T-cell (primary cell): ENCODE measurements at places on chromosomes 2 and 18.
A peak's percentile ranks its signal among the peaks of the same experiment; 100 is the strongest.

- DNase-seq: no peak
Observed at GRCh38 chr2:60826111-60826510, 55.3 kb upstream of the REL start.

- no peak for DNase-seq
Observed at GRCh38 chr2:235910067-235910466, 258.1 kb downstream of the GBX2 start.

GRCh38 chr2:219441451-219442255 lies 7.0 kb downstream of the SPEG start:
- DNase-seq: peak; percentile 61

- no peak for DNase-seq
Observed at GRCh38 chr2:26840937-26841610, 6.9 kb upstream of the DPYSL5 start.

DNA sequence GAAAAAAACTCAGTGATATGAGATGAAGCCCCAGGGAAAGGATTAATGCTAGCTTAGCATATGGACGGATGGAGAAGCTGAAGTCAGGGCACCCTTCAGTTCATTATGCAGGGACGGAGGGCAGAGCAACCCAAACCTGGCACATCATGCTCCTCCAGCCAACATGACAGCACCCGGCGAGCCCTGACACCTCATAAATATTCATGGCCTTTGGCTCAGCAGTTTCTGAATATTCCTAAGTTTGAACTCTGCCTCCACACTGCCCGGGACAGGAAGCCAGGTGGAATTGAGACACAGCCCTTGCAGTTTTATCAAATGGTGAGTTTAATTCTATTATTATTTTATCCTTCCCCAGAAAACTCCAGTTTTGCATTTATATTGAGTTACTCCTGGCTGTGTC lies 87.3 kb upstream of the SH3BP4 start:
- DNase-seq: no peak

DNA sequence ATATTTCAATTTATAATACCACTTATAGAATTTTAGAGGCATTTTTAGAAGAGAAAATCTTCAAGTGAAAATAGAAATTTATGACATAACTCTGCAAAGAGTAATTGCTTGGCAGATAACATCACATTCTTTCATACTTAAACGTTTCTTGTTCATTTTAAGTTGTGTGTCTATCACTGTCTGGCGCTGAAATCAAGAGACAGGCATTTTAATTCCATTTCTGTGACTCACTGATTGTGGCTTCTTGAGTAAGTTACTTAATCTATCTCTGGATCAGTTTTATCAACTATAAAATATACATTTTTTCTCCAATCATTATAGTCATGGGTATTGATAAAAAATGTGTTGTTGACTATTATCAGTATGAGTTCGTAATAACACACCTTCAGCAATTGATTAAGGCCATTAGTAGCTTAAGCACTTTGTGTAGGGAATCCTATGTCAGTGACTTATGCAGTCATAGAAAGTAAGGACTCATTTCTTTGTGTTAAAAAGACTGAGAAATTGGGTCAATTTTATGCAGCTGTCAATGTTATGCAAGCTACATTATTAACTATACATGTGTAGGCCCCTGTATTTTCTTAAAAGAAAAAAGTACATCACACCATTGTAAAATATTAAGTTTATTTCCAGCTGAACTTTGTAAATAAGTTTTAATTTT lies 497.3 kb downstream of the CCDC85A start:
- no peak for DNase-seq

DNA sequence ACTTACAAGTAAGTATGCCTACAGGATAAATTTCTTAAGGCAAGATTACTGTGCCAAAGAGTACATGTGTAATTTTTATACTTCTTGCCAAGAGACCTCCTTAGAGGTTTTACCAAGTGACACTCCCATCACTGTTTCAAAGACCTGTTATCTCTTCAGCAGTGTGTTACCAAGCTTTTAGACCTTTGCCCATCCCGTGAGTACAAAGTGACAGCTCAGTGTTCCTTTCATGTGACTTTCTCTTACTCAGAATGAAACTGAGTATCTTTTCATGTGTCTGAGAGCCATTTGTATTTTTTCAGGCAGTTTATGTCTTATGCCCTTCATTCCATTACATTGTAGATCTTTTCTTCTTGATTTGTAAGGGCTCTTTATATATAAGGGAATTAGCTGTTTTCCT lies 287.5 kb upstream of the SALL3 start:
- DNase-seq: no peak

- DNase-seq: no peak
Observed at GRCh38 chr2:36088716-36089328, 266.8 kb upstream of the CRIM1 start.

DNA sequence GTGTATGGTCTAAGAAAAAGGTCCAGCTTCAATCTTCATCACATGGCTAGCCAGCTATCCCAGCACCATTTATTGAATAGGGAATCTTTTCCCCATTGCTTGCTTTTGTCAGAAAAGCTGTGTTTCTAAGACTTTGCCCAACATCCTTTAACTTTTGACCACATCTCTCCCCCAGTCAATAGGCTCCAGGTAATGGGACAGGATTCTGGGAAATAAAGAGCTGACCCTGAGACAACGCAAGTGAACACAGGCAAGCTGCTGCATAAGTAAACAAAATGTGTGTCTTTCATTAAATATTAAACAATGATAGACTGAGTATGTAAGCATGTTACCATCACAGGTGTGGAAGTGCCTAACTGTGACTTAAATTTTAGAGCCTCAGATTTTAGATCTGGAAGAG lies 23.0 kb downstream of the FAM110C start:
- DNase-seq: no peak

GRCh38 chr2:133667085-133667484 lies 98.8 kb upstream of the NCKAP5 start:
- no peak for DNase-seq

DNA sequence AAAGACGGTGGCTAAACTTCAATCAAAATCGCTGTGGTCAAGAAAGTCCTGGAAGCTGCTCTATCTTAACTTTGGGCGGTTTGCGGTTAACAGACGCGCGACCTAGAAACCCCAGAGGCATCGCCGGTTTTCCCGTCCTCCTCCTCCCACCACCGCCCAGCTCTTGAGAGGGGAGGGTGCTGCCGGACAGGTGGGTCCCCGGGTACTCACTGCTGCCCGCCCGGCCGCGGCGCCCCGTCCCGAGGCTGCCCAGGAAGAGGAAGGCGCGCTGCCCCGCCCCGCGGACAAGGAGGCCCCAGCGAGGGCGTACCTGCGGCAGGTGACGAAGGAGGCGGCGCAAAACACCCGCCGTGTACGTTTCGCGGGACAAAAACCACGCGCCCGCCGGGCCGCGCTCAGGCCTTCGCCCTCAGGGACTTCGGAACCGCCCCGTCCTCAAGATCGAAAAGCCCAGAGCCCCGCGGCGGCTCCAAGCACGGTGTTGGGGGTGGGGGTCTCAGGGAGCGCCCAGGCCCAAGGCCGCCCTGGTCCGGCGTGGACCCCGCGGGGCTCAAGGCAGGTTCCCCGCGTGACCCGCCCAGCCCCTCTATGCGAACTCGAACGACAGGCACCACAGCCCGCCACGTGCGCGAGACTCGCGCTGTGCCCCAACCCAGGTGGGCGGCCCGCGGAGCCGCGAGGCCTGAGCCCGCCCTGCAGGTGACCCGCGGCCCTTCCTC lies at the start of gene SH3YL1:
Gene SH3YL1, minus strand, starts transcription at position 259 of the 719 bp plus-strand sequence. Its CDS starts 48 bp downstream, at position 211.
- peak; percentile 49 for DNase-seq

GRCh38 chr2:28976584-28976983 lies 4.5 kb upstream of the TOGARAM2 start:
- DNase-seq: no peak

DNA sequence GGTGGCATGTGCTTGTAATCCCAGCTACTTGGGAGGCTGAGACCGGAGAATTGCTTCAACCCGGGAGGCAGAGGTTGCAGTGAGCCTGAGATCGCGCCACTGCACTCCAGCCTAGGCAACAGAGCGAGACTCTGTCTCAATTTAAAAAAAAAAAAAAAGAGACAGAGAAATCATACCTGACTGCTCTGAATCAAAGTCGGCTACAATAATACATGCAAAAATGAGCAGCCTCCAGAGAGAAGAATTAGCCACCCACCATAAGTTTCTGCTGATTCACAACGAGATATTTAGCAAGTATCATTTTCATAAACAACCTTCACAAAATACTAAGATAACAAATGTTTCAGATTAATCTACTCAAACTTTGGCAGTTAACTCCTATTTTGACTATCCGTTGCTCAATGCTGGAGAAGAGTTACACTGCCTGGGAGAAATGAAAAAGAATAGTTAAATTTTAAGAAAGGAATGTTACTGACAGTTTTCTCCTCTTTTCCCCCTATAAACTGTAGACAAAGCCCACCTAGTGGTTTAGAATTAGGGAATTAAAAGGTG lies 1.5 kb downstream of the OSBPL1A start:
- no peak for DNase-seq

DNA sequence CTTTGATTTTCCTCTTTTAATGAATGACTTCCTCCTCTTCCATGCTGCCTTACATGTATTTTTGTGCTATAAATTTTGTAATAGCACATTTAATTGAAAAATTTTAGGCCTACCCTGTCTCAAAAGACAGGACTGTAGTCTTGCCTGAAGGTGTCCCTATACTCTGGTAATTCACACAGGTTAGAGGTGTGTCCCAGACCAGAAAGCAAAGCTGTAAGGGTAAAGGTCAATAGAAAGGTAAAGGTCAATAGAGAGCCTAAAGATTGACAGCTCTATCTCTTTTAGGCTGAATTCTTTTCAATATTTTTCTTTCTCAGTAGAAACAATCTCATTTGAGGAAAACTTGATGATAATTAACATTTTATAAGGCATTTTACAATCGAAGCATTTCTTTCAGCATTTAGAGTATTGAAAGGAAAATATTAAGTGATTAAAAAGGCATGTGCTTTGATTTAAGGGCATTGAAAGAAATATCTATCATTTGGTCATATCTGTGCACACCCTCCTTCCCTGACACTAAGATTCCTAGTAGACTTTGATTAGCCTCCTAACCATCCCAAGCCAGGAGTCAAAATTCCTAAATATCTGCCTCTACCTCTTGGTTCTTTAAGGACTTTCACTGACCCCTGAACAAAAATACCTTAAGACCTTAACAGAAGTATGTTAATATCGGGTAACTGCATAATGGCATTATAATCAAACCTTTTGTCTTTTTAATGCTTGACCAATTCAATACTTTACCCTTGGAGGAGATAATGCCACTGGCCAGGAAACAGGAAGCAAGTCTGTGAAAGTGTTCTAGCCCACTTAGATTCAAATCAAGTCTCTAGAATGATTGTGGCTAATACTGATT lies 161.8 kb upstream of the DTNA start:
- no peak for DNase-seq

- no peak for DNase-seq
Observed at GRCh38 chr18:52451256-52451655, 111.3 kb downstream of the DCC start.

DNA sequence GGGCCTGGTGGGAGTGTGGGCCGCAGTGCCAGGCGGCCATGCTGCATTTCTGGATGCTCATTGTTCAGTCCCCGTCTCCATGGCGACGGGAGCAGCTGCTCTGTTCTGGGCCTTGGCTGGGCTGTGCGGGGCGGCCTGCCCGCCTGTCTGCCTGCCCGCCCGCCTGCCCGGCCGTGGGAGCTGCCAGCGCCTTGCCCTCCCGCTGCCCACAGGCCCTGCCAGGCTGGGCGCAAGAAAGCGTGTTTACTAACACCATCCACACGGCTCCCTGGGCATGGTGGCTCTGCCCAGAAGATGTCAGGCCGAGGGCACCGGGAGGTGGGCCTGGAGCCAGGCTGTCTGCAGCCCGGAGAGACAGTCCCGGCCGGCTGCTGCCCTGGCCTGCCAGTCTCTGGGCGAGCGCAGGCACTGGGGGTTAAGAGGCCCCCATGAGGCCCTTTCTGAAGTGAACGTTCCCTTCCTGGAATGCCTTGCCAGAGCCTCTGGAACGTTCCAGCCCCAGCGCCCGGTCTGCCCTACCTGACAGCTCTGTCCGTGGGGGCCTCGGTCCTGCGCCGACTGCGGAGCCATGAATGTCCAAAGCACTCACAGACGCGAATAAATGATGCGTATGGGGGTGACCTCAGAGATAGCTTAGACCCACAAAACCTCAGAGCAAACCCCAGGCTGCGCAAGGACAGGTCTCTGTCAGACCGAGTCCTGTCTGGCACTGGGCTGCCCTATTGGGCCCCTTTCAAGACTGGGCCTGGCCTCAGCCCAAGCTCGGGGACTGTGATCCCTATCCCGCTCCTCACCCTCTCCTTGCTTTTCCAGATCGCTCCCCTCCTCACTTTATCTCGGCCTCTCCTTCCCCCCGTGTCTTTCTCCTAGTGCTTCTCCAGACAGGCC lies 44.3 kb downstream of the MYCN start:
- DNase-seq: no peak

GRCh38 chr18:9856092-9856491 lies 29.7 kb upstream of the TXNDC2 start:
- no peak for DNase-seq

GRCh38 chr2:207796585-207797350 lies 27.1 kb upstream of the FZD5 start:
- no peak for DNase-seq

DNA sequence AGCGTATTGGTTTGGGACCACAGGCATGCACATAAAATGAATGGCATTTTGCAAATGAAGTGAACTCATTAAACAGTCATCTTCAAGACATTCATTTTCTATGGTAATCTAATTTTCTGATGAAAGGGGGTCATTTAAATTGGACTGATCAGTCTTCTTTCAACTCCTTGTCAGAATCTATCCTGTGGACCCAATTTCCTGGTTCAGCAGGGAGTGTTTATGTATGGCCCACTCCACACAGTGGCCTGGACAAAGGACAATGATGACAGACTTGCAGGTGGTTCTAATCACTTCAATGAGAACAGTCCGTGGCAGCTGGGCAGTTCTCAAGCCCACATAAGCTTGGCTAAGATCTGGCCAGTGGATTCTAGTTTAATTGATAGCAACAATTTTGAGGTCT lies 448.1 kb downstream of the DCDC2C start:
- no peak for DNase-seq

DNA sequence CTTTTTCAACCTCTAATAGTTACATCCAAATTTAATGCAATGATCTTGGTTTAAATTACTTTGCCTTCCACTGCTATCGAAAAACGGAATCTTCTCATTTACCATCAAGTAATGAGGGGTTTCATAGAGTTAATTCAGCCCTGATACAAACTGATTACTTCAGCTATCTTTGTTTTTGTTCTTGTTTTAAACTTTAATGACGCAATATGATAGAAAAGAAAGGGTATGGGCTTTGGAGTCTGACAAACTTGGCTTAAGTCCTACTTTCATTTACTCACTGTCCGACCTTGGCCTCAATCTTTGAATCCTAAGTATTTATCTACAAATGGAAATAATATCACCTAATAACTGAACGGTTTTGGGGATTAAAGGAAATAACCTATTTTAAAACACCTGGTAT lies 16.1 kb downstream of the ADAM17 start:
- no peak for DNase-seq

GRCh38 chr18:23853448-23854195 lies 160.9 kb upstream of the TTC39C start:
- no peak for DNase-seq

- no peak for DNase-seq
Observed at GRCh38 chr2:96374211-96374951, 38.8 kb downstream of the NCAPH start.

DNA sequence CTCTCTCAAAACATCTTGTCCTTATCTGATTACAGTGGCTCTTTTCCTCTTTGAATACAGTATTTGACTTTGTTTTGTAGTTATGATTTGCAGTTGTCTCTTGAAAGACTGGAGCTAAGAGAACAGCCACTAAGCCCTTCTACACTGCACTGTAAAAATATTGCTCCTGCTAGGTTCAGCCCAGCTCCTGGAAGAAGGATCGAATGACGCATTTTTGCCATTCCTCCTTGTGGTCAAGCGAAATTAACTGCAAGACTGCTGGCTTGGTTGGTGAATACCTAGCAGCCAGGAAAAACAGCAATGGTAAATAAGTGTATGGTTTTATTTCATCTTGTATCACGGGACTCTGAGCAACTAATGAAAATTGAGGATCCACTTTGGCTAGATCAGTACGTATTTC lies 407.8 kb upstream of the CDH2 start:
- DNase-seq: no peak
